ENCODE measurements at places on chromosomes 12 and 14. TPM values are rescaled to one million over a fixed set of nuclear protein-coding genes. Genes with fewer than 3 reads are reported as not detected.

PGF gene
- 9.7 TPM for polyA plus RNA-seq

SERPINA10 gene
- not detected for polyA plus RNA-seq

CLEC7A gene
- 1.1 TPM for polyA plus RNA-seq

GLS2 gene
- polyA plus RNA-seq: 0.33 TPM

CCDC175 gene
- not detected for polyA plus RNA-seq

TAS2R43 gene
- polyA plus RNA-seq: not detected

FAM181A gene
- polyA plus RNA-seq: not detected

JPH4 gene
- polyA plus RNA-seq: 0.12 TPM
